ENCODE measurements at places on chromosomes 6 and 20. TPM values are rescaled to one million over a fixed set of nuclear protein-coding genes. Genes with fewer than 3 reads are reported as not detected.

PPIL6 gene
- not detected for total RNA-seq

ID1 gene
- 433 TPM for total RNA-seq

ESF1 gene
- total RNA-seq: 11.5 TPM

SLA2 gene
- not detected for total RNA-seq

LAMP5 gene
- not detected for total RNA-seq

FAM209B gene
- total RNA-seq: not detected

LAMA4 gene
- 28.6 TPM for total RNA-seq
